Glomerular endothelial cell (primary cell): ENCODE measurements at places on chromosomes 11 and 22. TPM values are rescaled to one million over a fixed set of nuclear protein-coding genes. Genes with fewer than 3 reads are reported as not detected.

- no peak for DNase-seq
Observed at GRCh38 chr11:41413843-41414242, 45.6 kb downstream of the LRRC4C start.

- DNase-seq = no peak
Observed at GRCh38 chr22:48736593-48737460, 1090.8 kb downstream of the BRD1 start.

- no peak for DNase-seq
Observed at GRCh38 chr11:120832481-120833238, 191.2 kb upstream of the TBCEL start.

GRCh38 chr11:116519499-116519898 lies 253.3 kb downstream of the BUD13 start:
- no peak for DNase-seq

- no peak for DNase-seq
Observed at GRCh38 chr22:26484360-26484706, 656 bp downstream of the SRRD start.

- no peak for DNase-seq
Observed at GRCh38 chr22:45071618-45072017, 61.8 kb upstream of the PHF21B start.

DNA sequence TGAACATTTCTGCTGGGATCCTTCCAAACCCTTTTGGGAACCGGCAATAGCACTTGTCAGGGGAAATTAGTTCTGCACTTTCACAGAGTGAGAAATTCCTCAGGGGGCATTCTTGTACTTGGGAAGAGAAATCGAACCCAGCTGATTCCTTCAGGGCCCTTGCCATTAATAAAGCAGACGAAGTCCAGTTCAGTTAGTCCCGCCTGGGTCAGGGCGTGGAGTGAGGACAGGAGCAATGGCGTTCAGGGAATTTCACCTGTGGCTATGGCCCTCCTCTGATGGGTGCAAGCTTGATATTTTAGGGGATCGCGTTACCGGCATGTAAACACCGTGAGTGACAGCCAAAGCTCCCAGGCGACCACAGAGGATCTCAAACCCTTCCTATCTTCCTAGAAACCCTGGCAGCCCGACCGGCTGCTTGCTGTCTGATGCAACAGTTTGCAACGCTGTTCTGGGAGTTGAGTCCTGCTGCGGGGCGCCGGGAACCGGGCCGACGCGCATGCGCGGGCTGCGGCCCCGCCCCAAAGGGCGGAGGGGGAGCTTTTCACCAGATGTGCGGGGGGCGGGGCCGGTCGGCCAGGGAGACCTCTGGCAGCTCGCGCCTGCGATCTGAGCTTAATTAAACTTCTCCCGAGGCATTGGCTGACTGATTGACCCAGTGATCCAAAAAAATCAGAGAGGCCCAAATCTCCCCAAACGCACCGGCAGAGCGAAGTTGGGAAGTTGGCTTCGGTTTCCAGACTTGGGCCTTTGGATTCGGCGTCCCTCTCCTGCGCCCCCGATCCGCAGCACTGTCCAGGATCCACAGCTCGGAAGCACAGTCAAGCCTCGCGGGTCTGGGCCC lies 34.3 kb upstream of the CREB3L1 start:
- DNase-seq = no peak

DNA sequence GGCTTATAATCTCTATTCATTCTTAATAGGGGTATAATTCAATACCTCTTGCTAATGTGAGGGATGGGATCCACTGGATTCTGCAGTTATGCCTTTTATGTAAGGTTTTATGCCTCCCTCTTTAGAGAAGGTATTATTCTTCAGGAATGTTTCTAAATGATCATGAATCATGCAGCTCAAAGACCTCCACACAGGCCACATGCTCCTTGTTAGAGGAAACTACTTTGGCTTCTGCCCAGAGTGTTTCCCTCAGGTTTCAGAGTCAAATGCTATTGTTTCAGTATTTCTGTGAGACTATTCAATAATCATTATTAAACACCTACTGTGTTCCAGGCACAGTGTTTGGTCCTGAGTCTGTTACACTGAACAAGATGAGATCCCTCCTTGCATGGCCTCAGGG lies 115.9 kb downstream of the RAB38 start:
- DNase-seq = no peak

- peak; percentile 78 for DNase-seq
Observed at GRCh38 chr22:24466716-24467328, 28.3 kb upstream of the UPB1 start.

- no peak for DNase-seq
Observed at GRCh38 chr11:117219001-117219400, 12.9 kb downstream of the PCSK7 start.

- no peak for DNase-seq
Observed at GRCh38 chr11:63564784-63565350, 1.7 kb upstream of the PLAAT2 start.

DNA sequence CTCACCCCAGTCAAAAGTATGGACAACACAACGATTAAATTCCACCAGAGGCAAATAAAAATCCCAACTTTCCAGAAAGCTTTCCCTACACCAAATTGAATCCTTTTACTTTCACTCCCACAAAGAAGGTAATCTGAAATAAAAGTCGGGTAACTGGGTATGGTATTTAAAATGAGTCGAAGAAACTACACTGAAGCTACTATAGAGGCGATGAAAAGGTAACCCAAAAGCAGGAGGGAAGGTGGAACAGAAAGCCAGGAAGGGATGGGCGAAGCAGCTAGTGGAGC lies 1.1 kb downstream of the PICALM start:
- DNase-seq = no peak

DNA sequence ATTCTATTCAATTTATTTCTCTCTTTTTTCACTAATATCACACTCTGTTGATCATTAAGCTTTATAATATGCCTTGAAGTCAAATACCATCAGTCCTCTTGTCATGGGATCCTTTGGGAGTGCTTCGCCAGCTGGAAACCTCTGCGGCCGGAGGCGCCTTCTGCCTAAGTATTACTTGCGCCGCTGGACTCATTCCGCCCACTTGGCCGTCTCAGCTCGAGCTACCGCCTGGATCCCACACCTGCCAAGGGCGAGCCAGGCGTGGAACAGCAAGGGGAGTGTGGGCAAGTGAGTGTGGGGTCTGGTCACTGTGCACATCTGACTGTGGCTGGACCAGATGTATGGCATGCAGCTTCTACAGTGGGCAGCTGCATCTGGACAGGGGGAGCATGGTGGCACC lies 9.1 kb upstream of the MAP6 start:
- DNase-seq = no peak

GRCh38 chr11:131331010-131331409 lies 39.4 kb upstream of the NTM start:
- no peak for DNase-seq

GRCh38 chr11:124751391-124751740 lies 689 bp downstream of the VSIG2 start:
- no peak for DNase-seq

GRCh38 chr11:20156876-20157613 lies 3.2 kb downstream of the DBX1 start:
- no peak for DNase-seq

- DNase-seq = no peak
Observed at GRCh38 chr11:74669211-74670160, 61.7 kb downstream of the CHRDL2 start.

GRCh38 chr11:44388828-44389657 lies 79.1 kb upstream of the ALX4 start:
- no peak for DNase-seq

GRCh38 chr22:38973289-38974169 lies 8.6 kb upstream of the APOBEC3B start:
- no peak for DNase-seq

- no peak for DNase-seq
Observed at GRCh38 chr11:25602149-25602548, 729.8 kb upstream of the ANO3 start.

DNA sequence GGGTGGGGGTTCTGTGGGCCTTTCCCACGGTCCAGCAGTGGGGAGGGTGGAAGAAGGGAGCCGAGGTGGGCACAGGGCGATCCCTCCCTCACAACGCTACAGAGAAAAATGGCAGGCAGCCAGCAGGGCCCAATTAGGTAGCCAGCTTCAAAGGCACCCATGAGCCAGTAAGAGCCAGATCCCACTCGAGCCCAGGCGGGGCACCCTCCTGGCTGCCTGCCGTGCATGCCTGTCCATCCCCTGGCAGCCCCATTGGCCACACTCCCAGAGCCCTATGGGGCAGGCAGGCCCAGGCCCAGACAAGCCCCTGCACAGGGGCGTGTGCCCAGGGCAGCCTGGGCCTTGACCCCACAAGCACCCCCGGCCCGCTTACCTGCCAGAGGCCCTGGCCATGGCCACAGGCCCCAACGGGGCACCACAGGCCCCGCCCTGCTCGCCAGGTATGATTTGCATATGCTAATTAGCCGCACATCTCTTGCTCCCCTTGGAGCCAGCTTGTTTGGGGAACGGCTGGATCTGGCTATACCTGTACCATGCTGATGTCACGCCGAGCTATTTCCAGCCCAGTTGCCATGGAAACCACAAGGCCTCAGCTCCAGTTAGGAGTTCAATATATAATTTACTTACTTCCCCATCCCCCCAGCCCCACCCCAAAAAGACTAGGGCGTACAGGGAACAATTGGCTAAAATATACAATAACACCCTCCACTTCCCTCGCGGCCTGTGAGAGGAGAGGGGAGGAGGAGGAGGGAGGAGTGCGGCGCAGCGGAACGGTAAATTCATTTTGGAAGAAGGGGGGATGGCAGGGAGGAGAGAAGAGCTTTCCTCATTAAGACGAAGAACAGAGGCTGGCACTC lies 47.5 kb upstream of the TCF20 start:
- DNase-seq = no peak

GRCh38 chr22:29030618-29031226 lies 30.9 kb downstream of the C22orf31 start:
- DNase-seq = no peak

- DNase-seq = no peak
Observed at GRCh38 chr22:25359601-25360261, 140.3 kb downstream of the CRYBB2 start.

DNA sequence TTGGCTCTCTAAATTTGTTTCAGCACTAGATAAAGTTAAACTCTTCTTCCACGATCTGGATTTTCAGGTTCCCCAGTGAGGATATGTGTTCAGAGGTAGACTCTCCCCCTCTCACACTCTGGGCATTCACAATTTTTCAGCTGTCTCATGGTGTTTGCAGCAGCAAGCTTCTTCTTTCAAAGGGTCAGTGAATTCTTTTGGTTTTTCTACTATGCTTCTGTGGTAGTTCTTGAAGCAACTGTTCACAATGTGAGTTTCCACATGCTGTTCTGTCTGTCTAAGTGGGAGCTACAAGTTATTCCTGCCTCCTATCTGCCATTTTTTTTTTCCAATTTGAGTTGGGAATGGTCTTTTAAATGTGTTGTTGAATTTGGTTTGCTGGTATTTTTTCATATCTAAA lies 25.4 kb downstream of the CNTF start:
- no peak for DNase-seq

- no peak for DNase-seq
Observed at GRCh38 chr22:46846832-46847355, 84.4 kb downstream of the TBC1D22A start.

GRCh38 chr22:21796863-21797262 lies 61.3 kb upstream of the YPEL1 start:
- DNase-seq = no peak

- peak; percentile 33 for DNase-seq
Observed at GRCh38 chr11:59429924-59430516, 3.8 kb upstream of the OR5A2 start.

The DMC1 gene
- total RNA-seq = 1.3 TPM in 1 of 2 replicates, not detected in the other

The MMP10 gene
- total RNA-seq = 29.5 and 39.8 TPM in 2 replicates

The TTC36 gene
- 2.5 and 2.6 TPM in 2 replicates for total RNA-seq

The POU2AF3 gene
- total RNA-seq = not detected in 2 replicates

The ATP6V1E1 gene
- 163 and 195 TPM in 2 replicates for total RNA-seq

The RTN4R gene
- 1.8 and 2.7 TPM in 2 replicates for total RNA-seq

The C11orf91 gene
- total RNA-seq = 2.0 TPM in 1 of 2 replicates, not detected in the other

The SHANK2 gene
- total RNA-seq = 4.7 and 5.3 TPM in 2 replicates

The MGAT3 gene
- total RNA-seq = 0.05 and 0.12 TPM in 2 replicates

The KCNK7 gene
- 0.58 TPM in 1 of 2 replicates, not detected in the other for total RNA-seq

The NXPE2 gene
- not detected in 2 replicates for total RNA-seq

The SLC17A6 gene
- not detected in 2 replicates for total RNA-seq

The RFPL3 gene
- not detected in 2 replicates for total RNA-seq

The PRG2 gene
- not detected in 2 replicates for total RNA-seq

The IGSF9B gene
- total RNA-seq = 0.68 TPM in 1 of 2 replicates, not detected in the other

The KRTAP5-10 gene
- total RNA-seq = not detected in 2 replicates

The MMP3 gene
- not detected in 2 replicates for total RNA-seq

The PARVG gene
- not detected in 2 replicates for total RNA-seq

The RFPL2 gene
- total RNA-seq = not detected in 2 replicates
